ENCODE measurements at places on chromosomes 1 and 21. TPM values are rescaled to one million over a fixed set of nuclear protein-coding genes. Genes with fewer than 3 reads are reported as not detected.

CD1D gene
- 1.7 TPM for total RNA-seq

SF3B4 gene
- 95.0 TPM for total RNA-seq

GPR153 gene
- 2.3 TPM for total RNA-seq

ETNK2 gene
- total RNA-seq: 16.7 TPM

MMEL1 gene
- total RNA-seq: not detected

MUL1 gene
- 9.8 TPM for total RNA-seq

UTP11 gene
- 49.4 TPM for total RNA-seq

GRCh38 chr1:238119060-238119459 is 228.3 kb upstream of the ZP4 start:
- DNase-seq: no peak
- no peak overlapping the region for H3K4me3 ChIP-seq
- H3K36me3 ChIP-seq: no peaks in the 10 kb centered on the region
- no peaks in the 10 kb centered on the region for H3K27me3 ChIP-seq

GRCh38 chr1:52157582-52157981 is 15.7 kb downstream of the ZFYVE9 start:
- H3K4me3 ChIP-seq: peak overlapping the region; percentile 24
- H3K4me1 ChIP-seq: no peaks in the 10 kb centered on the region
- no peaks in the 10 kb centered on the region for H3K36me3 ChIP-seq
- DNase-seq: no peak
- no peaks in the 10 kb centered on the region for H3K27me3 ChIP-seq

DNA sequence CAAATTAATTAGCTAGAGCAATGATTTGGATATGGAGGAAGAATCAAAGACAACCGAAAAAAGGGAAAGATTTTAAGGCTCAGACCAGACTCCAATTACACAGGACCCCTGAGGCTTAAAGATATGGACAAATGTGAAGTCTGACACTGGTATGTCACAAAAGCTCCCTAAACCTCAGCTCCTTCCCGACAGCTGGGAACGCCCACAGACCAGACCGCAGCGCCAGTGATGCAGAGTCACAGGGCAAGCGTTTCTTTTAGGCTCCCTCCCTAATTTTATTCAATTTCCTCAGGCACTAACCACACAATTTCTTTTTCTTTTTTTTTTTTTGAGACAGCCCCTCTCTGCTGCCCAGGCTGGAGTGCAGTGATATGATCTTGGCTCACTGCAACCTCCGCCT is 40.2 kb downstream of the NID1 start:
- no peak for DNase-seq
- no peak overlapping the region for H3K27ac ChIP-seq

DNA sequence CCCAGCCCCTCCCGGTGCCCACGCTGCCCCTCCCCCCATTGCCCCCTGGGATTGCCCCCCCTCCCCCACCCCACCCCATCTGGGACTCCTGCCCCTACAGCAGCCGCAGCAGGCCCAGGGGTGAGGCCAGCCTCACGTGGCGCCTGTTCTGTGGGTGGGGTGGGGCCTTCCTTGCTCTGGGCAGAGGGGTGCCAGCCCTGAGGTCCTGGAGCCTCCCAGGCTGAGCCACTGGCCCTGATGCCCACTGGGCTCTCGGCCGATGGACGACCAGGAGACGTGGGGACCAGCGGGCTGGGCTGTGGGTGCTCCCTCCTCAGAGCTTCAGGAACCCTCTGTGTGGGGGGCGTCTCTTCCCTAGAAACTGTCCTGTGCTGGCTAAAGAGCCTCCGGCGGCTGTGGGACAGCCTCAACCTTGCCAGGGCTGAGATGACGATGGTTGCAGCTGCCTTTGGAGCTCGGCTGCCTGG is 5.8 kb upstream of the C1orf159 start:
- no peaks in the 10 kb centered on the region for H3K4me1 ChIP-seq
- H3K27me3 ChIP-seq: peaks cover 26% of the 10 kb centered on the region
- no peak overlapping the region for H3K4me3 ChIP-seq
- H3K27ac ChIP-seq: no peak overlapping the region
- no peaks in the 10 kb centered on the region for H3K36me3 ChIP-seq

DNA sequence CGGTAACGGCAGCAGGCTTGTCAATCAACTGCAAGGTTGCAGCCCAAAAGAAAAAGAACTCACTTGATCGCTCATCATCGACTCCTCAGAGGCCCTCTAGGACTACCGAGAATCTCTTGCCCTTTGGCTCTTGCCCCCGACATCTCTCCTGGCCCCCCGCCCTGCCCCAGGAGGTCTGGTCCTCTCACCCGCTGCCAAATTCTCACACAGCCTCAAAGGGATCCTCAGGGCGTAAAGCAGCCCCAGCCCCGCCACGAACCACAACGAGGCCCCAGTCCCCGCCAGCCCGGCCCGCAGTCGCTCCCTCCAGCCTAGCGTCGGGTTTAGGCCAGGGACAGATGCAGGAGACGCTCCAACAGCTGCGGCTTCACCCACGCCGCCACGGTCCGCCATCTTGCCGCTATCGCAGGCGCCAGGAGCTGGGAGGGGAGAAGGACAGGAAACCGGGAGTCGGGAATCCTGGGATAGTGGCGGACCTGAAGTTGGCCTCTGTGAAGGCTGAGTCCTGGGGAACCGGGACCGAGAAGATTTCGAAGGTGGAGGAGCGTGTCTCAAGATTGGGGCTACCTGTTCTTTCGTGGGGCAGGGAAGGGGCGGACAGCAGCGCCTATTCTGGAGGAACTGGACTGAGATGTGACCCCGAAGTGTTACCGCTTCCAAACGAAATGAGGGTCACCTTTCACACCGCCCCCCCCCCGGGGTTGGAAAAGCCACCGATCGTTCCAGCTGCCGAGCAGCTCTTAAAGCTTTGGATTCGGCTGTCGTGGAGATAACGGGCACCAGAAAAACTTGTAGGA is at the start of gene ST7L:
TSS of gene ST7L (minus strand) at position 421 of the 797 bp plus-strand sequence. CDS start at position 393, 28 bp downstream.
- H3K4me1 ChIP-seq: no peaks in the 10 kb centered on the region
- H3K36me3 ChIP-seq: peaks cover 24% of the 10 kb centered on the region
- no peaks in the 10 kb centered on the region for H3K27me3 ChIP-seq
- DNase-seq: peak; percentile 90

DNA sequence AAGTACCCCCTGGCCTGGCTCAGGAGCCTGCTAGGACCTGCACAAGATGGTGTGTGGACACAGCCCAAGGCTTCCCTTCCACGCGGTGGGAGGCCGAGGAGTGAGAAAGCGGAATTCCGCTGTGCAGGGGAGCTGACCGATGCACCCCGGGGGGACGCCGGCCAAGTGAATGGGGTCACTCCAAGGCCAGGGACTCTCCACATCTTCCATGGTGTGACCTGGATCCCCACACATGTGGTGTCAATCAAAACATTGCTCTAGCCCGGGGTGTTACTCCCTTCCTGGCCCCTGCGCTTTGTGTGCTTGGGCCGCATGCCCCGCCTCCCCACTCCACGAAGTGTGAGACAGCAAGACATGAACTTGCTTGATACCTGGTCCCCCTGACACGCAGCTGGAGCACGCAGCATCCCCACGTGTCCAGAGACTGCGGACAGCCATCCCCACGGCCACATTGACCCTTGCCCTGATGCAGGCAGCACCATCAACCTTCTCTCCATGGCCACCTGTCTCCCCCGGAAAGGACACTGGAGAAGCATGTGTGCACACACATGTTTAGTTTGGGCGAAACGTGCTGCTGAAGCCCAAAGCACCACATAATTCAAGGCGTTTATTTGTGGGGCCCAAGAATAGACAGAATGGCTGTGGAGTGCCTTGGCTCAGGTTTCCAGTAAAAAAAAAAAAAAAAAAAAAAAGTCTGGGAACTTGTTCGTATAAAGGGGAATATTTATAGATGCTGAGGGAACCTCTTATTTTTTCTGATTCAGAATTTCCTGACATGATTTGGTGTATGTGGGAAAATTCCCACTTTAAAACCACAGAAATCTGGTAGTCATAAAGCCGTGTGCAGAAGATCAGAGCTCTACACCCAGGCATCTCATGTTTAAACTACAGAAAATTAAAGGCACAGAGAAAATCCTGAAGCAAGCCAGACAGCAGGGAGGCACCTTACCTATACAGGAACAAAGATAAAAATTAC is 171.7 kb downstream of the HUNK start:
- peak; percentile 34 for DNase-seq
- H3K27me3 ChIP-seq: no peaks in the 10 kb centered on the region
- no peak overlapping the region for H3K4me3 ChIP-seq
- no peaks in the 10 kb centered on the region for H3K4me1 ChIP-seq
- no peak overlapping the region for H3K27ac ChIP-seq

- no peaks in the 10 kb centered on the region for H3K27me3 ChIP-seq
- H3K4me1 ChIP-seq: peaks cover 4% of the 10 kb centered on the region
- no peak overlapping the region for H3K4me3 ChIP-seq
- DNase-seq: no peak
- H3K36me3 ChIP-seq: no peaks in the 10 kb centered on the region
Observed at GRCh38 chr1:151621351-151621750, 9.5 kb downstream of the SNX27 start.

GRCh38 chr1:246066573-246066972 is 440.5 kb downstream of the SMYD3 start:
- no peaks in the 10 kb centered on the region for H3K27me3 ChIP-seq
- no peaks in the 10 kb centered on the region for H3K36me3 ChIP-seq
- DNase-seq: peak; percentile 75
- H3K4me3 ChIP-seq: peak overlapping the region; percentile 76
- no peak overlapping the region for H3K27ac ChIP-seq

All from endodermal cell (in vitro differentiated cells).